ENCODE measurements at places on chromosomes 2 and 18. TPM values are rescaled to one million over a fixed set of nuclear protein-coding genes. Genes with fewer than 3 reads are reported as not detected.

The HS6ST1 gene
- 64.9 TPM for total RNA-seq

The MBD2 gene
- 23.1 TPM for total RNA-seq

The CBLN2 gene
- 20.8 TPM for total RNA-seq

The EML6 gene
- 11.4 TPM for total RNA-seq

The YIPF4 gene
- total RNA-seq, result 62.9 TPM

The DNAH7 gene
- 6.1 TPM for total RNA-seq

The LRRFIP1 gene
- total RNA-seq, result 55.8 TPM

The CFAP221 gene
- total RNA-seq, result 4.1 TPM
